ENCODE measurements at places on chromosomes 2 and 18. TPM values are rescaled to one million over a fixed set of nuclear protein-coding genes. Genes with fewer than 3 reads are reported as not detected.

DNA sequence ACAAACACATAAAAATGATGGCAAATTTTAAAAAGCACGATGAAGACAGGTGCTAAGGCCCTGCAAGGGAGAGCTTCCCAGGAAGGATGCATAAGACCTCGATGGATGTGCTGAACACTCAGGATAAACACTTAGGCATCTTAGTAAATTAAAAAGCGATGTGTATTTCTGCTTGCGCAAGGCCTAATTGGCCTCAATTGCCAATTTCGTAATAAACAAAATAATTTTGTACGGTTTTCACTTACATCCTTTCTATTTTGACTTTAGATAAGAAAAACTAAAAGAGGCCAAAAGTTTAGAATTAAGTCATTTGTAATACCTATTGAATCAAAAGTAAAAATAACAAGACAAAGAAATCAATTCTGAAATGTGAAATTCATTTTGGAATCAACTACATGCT, 189.1 kb downstream of the TCF4 start:
- H3K36me3 ChIP-seq = no peaks in the 10 kb centered on the region
- H3K27ac ChIP-seq = no peak overlapping the region
- peaks cover 1% of the 10 kb centered on the region for H3K4me1 ChIP-seq
- no peak overlapping the region for H3K4me3 ChIP-seq
- H3K27me3 ChIP-seq = peaks cover 5% of the 10 kb centered on the region
- DNase-seq = no peak

GRCh38 chr2:148619560-148620195, 24.9 kb upstream of the EPC2 start:
- H3K27ac ChIP-seq = no peak overlapping the region
- no peaks in the 10 kb centered on the region for H3K36me3 ChIP-seq
- no peak overlapping the region for H3K4me3 ChIP-seq
- DNase-seq = no peak
- no peaks in the 10 kb centered on the region for H3K27me3 ChIP-seq
- H3K4me1 ChIP-seq = peaks cover 16% of the 10 kb centered on the region

DNA sequence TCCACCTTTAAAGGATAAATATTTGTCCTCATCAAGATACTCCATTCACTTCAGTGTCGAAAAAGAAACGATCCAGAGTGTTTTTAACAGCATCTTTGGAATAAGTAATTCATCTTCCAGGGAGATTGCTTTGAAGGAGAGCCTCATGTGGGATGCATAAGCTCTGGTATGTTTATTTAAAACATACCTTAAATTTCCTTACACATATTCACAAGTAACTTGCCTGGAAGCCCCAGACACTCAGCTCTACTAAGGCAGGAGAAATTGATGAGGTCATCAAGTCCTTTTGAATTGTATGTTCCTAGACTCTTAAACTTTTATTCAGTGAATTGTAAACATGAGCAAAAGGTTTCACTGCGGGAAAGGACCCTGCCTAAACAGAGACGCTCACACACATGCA, 103.0 kb downstream of the CDK15 start:
- H3K36me3 ChIP-seq = no peaks in the 10 kb centered on the region
- H3K4me1 ChIP-seq = peaks cover 7% of the 10 kb centered on the region
- no peak for DNase-seq
- no peak overlapping the region for H3K4me3 ChIP-seq
- peaks cover 10% of the 10 kb centered on the region for H3K27me3 ChIP-seq
- no peak overlapping the region for H3K27ac ChIP-seq

GRCh38 chr2:12298352-12298751, 418.4 kb upstream of the TRIB2 start:
- H3K36me3 ChIP-seq = no peaks in the 10 kb centered on the region
- no peak overlapping the region for H3K4me3 ChIP-seq
- no peak for DNase-seq
- H3K4me1 ChIP-seq = peaks cover 50% of the 10 kb centered on the region
- H3K27me3 ChIP-seq = peaks cover 6% of the 10 kb centered on the region

Gene ASPRV1
- 0.54 TPM for total RNA-seq

Data from activated naive CD8-positive, alpha-beta T cell treated with anti-CD3 and anti-CD28 coated beads for 36 hours (primary cell).